ENCODE measurements at places on chromosomes 7 and 10. TPM values are rescaled to one million over a fixed set of nuclear protein-coding genes. Genes with fewer than 3 reads are reported as not detected.

LBX1 gene
- total RNA-seq = 0.08 TPM

CPA1 gene
- total RNA-seq = 0.45 TPM

- peak; percentile 54 for DNase-seq
Observed at GRCh38 chr10:18144928-18145327, 4.7 kb downstream of the CACNB2 start.

DNA sequence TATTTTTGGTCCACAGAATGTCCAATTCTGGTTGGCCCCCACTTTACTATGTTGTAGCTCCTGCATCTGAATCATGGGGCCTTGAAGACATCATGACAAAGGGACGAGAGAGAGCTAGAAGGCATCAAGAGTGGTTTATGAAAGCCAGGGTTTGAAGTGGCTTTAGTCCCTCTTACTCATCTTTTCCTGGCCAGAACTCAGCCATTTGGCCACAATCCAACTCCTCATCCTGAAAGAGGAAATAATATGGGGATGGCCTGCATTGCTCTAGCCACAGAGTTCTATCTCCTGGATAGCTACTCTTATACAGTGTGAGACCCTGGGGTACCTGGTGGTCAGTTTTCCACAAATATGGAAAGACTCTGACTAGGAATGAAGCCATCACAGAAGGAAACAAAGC, 418.9 kb downstream of the XPNPEP1 start:
- DNase-seq = peak; percentile 8

- DNase-seq = peak; percentile 55
Observed at GRCh38 chr7:105806592-105807447, 69.6 kb downstream of the ATXN7L1 start.

DNA sequence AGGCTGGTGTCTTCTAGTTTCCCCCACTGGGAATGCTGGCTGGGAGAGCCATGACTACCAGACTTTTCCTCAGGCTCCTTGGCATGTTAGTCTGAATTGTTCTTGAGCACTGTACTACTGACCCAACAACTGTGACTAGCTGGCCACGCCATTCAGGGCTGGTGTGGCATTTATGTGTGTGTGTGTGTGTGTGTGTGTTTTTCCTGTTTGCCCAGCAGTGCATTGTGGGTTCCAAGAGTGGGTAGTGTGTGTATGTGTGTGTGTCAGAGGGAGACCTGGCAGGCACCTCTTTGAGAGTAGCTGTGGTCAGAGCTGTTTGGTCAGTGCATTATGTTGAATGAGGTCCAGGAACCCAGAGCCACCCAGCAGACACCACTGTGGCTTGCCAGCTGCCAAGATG, 9.2 kb downstream of the PCBD1 start:
- DNase-seq = no peak

GRCh38 chr10:15444105-15445005, 73.3 kb upstream of the FAM171A1 start:
- DNase-seq = no peak

DNA sequence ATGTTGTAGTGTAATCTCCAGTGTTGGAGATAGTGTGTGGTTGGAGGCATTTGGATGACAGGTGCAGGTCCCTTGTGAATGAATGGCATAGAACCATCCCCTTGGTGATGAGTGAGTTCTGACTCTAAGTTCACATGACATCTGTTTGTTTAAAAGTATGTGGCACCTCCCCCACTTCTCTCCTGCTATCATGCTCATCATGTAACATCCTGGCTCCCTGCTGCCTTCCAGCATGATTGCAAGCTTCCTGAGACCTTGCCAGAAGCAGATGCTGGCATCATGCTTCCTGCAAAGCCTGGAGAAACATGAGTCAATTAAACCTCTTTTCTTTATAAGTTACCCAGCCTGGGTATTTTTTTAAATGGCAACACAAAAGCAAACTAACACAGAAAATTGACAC, 499.0 kb upstream of the SEMA3D start:
- DNase-seq = peak; percentile 7

DNA sequence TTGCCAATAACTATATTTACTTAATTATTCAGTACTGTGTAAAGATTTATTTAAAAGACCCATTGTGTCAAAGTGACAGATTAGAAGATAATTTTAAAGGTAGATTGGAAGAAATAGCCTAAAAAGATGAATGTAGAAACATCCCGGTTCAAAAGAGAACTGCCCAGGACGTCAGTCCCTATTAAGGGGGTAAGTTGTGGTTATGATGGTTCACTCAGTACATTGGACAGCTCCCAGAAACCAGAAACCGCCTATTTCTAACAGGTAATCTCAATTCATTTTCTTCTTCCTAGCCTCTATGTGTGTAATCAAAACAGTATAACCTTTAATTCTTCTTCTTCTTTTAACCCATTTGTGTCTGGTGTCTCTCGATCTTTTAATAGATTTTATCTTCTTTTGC, 1.5 kb upstream of the FERD3L start:
- DNase-seq = peak; percentile 50

GRCh38 chr10:8054494-8055407, at the start of gene GATA3:
Gene GATA3 (plus strand): TSS chr10:8054688. CDS start chr10:8055656, 968 bp downstream.
- DNase-seq = peak; percentile 27

- DNase-seq = no peak
Observed at GRCh38 chr10:99812177-99812576, 29.7 kb downstream of the ABCC2 start.

DNA sequence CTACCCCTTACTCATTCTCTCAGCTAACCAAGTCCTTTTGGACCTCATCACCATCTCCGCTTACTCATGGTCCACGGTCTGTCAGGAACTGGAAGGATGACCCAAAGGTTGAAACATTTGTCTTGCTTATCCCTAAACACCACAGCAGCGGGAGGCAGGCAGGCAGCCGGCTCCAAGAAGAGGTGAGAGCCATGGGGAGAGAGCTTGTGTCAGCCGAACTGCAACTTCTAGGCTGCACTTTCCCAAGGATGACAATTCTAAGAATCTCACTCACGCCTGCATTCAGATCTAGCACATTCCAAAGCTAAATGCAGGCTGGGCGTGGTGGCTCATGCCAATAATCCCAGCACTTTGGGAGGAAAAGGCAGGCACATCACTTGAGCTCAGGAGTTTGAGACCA, 86.0 kb downstream of the SPDYE5 start:
- DNase-seq = no peak

DNA sequence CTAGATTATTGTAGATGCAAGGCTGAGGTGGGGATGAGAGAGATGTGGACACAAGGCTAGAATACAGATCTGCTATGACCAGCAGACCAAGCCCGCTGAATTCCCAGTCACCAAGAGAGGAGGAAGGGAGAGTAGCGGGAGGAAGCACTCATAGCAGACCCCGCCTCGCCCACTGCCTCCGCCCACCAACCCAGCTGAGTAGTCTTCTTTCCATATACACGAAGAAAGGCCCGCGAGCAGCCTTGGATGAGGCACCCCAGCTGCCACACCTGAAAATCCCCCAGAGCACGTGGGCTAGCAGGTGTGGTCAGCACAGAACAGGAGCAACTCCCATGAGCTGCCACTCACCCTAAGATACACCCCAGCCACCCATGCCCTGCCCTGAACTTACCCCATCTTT, 7.9 kb upstream of the H2BK1 start:
- no peak for DNase-seq

GRCh38 chr10:58023341-58024073, 244.2 kb downstream of the IPMK start:
- DNase-seq = peak; percentile 76
